ENCODE measurements at places on chromosomes 6 and 20.
A peak's percentile ranks its signal among the peaks of the same experiment; 100 is the strongest.

GRCh38 chr6:170505306-170505705 is 47.8 kb downstream of the PSMB1 start:
- H3K27ac ChIP-seq = no peak overlapping the region
- no peaks in the 10 kb centered on the region for H3K4me1 ChIP-seq
- H3K4me3 ChIP-seq = no peak overlapping the region
- no peak for DNase-seq

- peaks cover 36% of the 10 kb centered on the region for H3K4me1 ChIP-seq
- no peaks in the 10 kb centered on the region for H3K27me3 ChIP-seq
- DNase-seq = no peak
- H3K36me3 ChIP-seq = peaks cover 46% of the 10 kb centered on the region
- H3K27ac ChIP-seq = no peak overlapping the region
These were observed 7.5 kb upstream of the TNXB start for GRCh38 chr6:32116674-32117073.

GRCh38 chr20:2559279-2559626 is 22.9 kb downstream of the TMC2 start:
- H3K36me3 ChIP-seq = no peaks in the 10 kb centered on the region
- no peaks in the 10 kb centered on the region for H3K27me3 ChIP-seq
- no peak overlapping the region for H3K27ac ChIP-seq
- no peaks in the 10 kb centered on the region for H3K4me1 ChIP-seq

DNA sequence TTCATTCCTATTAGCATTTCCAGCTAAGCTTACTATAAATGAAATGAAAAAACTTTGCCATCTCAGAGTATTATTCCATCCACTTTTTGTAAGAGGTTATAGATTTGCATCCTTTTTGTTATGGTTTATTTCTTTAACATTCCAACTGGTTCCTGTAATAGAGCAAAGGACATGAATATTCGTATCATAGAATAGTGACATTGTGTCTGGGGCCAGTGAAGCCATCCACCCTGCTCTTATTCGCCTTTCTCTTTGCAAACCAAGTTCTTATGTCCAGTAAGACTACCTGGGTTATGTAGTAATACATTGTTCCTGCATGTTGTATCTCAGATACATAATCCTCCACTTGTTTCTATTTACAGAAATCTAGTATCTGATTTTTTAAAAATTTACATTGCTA is 43.1 kb downstream of the DCBLD1 start:
- no peaks in the 10 kb centered on the region for H3K4me1 ChIP-seq
- no peak overlapping the region for H3K27ac ChIP-seq
- no peaks in the 10 kb centered on the region for H3K36me3 ChIP-seq
- DNase-seq = no peak

- H3K36me3 ChIP-seq = no peaks in the 10 kb centered on the region
- H3K27ac ChIP-seq = no peak overlapping the region
- no peaks in the 10 kb centered on the region for H3K27me3 ChIP-seq
- no peak for DNase-seq
These were observed 45.4 kb downstream of the MYB start for GRCh38 chr6:135226537-135226936.

DNA sequence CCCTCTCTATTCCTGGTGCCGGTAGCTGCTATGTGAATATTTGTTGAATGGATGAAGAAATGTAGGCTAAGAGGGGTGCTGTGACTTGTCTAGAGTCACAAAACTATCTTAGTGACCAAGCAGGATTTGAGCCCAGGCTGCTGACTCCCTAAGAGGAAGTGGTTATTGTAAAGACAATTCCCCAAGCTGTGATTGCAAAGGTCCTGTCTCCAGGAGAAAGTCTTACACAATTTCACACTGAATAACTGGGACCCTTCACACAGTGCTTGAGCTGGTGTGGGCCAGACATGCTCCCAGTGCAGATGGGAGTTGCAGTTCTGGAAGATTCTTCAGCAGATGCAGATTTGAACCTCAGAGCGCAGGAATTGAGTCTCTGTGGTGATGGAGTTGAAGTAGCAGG is 38.1 kb downstream of the IYD start:
- H3K27me3 ChIP-seq = no peaks in the 10 kb centered on the region
- H3K27ac ChIP-seq = no peak overlapping the region
- H3K36me3 ChIP-seq = no peaks in the 10 kb centered on the region

GRCh38 chr6:112787371-112787770 is 440.2 kb downstream of the RFPL4B start:
- H3K4me3 ChIP-seq = no peak overlapping the region
- no peaks in the 10 kb centered on the region for H3K36me3 ChIP-seq
- H3K27me3 ChIP-seq = no peaks in the 10 kb centered on the region
- no peaks in the 10 kb centered on the region for H3K4me1 ChIP-seq
- no peak for DNase-seq
- no peak overlapping the region for H3K27ac ChIP-seq

DNA sequence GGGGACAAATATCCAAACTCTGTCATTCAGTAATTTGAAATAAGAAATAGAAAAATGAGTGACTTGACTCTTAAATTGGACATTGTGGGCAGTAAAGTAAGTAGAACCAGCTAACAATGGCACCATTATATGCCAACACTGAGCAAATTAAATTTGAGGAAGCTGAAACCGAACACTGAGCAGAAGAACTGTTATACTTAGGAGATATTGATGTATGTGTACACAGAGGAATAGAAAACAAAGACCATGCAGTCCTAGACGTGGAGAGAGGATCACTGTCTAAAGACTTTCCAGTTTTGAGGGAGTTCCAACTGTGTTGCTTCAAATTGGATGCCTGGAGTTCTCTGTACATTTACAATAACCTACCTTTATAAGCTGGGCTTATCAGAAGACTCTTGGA is 427.0 kb upstream of the EYS start:
- no peaks in the 10 kb centered on the region for H3K27me3 ChIP-seq
- no peaks in the 10 kb centered on the region for H3K36me3 ChIP-seq
- H3K27ac ChIP-seq = no peak overlapping the region
- H3K4me3 ChIP-seq = no peak overlapping the region
- DNase-seq = no peak

- no peaks in the 10 kb centered on the region for H3K36me3 ChIP-seq
- H3K27me3 ChIP-seq = no peaks in the 10 kb centered on the region
- H3K4me3 ChIP-seq = no peak overlapping the region
- peaks cover 63% of the 10 kb centered on the region for H3K4me1 ChIP-seq
These were observed 10.5 kb upstream of the DSTN start for GRCh38 chr20:17559338-17559737.

DNA sequence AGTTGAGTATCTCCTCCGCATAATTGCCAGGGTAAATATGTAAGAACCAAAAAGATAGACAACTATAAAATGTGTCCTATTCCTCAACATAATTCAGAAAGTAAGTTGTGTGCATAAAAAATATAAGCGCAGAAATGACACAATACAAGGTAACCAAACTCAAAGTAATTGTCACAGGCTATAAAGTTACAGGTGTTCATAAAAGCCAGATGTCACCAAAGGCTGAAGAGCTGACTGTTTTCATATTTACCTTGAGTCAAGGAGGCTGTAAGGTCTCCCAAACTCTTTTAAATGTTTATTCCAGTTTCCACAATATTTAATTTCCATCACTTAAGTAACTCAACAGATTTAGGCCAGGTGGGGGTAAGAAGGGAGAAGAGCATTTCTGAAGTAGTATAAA is 192.2 kb upstream of the MARCKS start:
- DNase-seq = no peak
- no peaks in the 10 kb centered on the region for H3K27me3 ChIP-seq
- H3K4me1 ChIP-seq = peaks cover 4% of the 10 kb centered on the region

DNA sequence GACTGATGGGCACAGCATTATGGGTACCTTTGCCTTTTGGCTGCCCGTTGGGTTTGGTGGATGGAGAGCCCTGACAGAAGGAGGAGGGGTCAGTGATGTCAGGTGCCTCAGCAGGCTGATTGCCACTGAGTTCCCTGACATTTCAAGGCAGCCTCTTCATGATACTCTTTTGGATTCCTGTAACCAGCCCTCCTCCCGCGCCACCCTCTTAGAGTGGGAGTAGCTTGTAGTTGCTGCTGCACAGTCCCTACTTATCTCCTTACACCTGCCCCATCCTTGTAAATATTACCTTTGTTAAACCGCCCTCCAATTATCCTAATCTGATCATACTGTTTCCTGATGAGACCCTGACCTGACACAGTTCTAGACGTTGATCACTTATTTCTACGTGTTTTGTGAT is 140.0 kb downstream of the CFAP61 start:
- H3K27ac ChIP-seq = no peak overlapping the region
- H3K4me1 ChIP-seq = no peaks in the 10 kb centered on the region
- H3K4me3 ChIP-seq = no peak overlapping the region
- no peaks in the 10 kb centered on the region for H3K36me3 ChIP-seq

DNA sequence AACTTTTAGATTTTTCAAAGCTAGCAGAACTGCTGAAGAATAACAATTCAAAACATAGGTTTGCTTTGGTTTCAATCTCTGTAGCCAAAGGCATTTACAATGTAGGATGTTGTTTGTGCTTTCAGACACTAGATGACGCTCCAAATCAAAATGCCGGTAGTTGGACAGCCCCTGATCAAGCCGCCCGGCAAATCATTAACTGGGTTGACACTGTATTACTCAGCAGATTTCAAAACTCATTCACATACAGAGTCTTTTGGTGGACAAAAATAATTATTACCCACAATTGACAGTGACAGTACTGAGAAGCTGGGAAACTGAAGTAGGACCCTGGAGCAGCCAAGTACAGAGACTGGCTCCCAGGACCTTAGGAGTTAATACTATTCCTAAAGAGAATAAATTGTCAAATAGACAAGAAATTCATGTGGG is 21.3 kb upstream of the HFE start:
- H3K4me1 ChIP-seq = peaks cover 9% of the 10 kb centered on the region
- no peak for DNase-seq
- no peak overlapping the region for H3K27ac ChIP-seq
- H3K27me3 ChIP-seq = no peaks in the 10 kb centered on the region

GRCh38 chr6:110799189-110799588 is 16.1 kb downstream of the CDK19 start:
- no peaks in the 10 kb centered on the region for H3K4me1 ChIP-seq
- H3K27me3 ChIP-seq = no peaks in the 10 kb centered on the region
- no peak overlapping the region for H3K27ac ChIP-seq
- no peak overlapping the region for H3K4me3 ChIP-seq
- no peak for DNase-seq

DNA sequence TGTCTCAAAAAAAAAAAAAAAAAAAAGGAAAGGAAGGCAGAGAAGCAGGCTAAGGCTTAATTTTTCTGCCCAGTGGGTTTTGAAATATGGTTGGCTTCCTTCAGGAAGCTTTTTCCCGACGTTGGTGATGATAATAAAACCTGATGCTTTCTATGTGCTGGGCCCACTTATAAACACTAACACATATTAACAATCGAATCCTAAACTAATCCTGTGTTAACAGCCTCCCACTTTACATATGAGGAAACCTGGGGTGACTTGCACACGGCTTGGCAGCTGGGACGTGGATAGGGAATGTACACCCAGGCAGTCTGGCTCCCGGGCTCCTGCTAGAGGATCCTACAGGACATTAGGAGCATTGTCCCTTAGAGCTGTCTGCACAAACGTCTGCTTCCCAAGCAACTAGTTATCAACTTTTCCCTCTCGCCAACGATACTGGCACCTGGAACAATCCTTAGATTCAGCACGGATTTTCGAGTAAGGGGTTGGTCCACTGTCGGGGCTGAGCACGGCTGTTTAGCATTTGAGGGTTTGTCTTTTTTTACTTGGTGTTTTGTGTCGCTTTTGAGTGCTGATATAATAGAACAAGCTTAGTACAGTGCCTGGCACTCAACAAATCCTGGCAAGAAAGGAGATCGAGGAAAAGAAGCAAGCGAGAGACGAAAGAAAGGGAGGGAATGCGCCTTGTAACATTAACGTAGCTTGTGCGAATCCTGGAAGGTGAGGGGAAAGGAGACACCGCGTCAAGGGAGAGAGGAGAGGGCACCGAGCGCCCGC is 622 bp upstream of the KIZ start:
- H3K27ac ChIP-seq = peak overlapping the region; percentile 86
- H3K4me1 ChIP-seq = no peaks in the 10 kb centered on the region
- peak; percentile 42 for DNase-seq
- no peaks in the 10 kb centered on the region for H3K27me3 ChIP-seq
- peak overlapping the region; percentile 89 for H3K4me3 ChIP-seq

DNA sequence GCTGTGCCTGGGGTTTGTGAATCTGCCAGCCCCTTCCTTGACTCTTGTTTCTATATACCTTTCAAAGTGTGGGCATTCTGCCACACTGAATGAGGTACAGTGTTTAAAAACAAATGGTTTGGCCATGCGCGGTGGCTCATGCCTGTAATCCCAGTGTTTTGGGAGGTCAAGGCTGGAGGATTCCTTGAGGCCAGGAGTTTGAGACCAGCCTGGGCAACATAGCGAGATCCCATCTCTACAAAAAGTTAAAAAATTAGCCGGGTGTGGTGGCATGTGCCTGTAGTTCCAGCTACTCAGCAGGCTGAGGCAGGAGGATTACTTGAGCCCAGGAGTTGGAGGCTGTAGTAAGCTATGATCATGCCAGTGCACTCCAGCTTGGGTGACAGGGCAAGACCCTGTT is 5.8 kb downstream of the FAM83D start:
- no peaks in the 10 kb centered on the region for H3K27me3 ChIP-seq
- no peaks in the 10 kb centered on the region for H3K4me1 ChIP-seq
- DNase-seq = no peak
- no peak overlapping the region for H3K27ac ChIP-seq
- no peaks in the 10 kb centered on the region for H3K36me3 ChIP-seq

DNA sequence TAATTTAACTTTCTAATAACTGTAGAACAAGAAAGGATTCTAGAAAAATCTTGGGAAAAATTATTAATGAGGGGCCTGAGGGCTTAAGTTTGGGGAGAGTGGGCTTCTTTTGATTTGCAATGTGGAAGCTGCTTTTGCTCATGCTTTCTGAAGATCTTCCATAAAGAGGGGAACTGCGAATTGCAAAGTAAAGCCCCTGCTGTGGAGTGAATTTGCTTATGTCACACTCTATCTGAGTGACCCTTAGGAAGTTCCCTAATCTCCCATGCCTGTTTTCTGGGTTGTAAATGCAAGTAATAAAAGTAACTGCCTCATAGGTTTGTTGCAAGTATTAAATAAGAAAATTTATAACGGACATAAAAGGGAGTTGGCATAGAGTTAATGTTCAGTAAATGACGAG is 301.2 kb downstream of the PLCB1 start:
- H3K27ac ChIP-seq = no peak overlapping the region
- H3K27me3 ChIP-seq = no peaks in the 10 kb centered on the region
- no peak for DNase-seq
- no peak overlapping the region for H3K4me3 ChIP-seq
- H3K4me1 ChIP-seq = no peaks in the 10 kb centered on the region

- H3K27me3 ChIP-seq = no peaks in the 10 kb centered on the region
- no peaks in the 10 kb centered on the region for H3K4me1 ChIP-seq
- H3K4me3 ChIP-seq = no peak overlapping the region
These were observed 30.7 kb upstream of the TMEM14A start for GRCh38 chr6:52640170-52640569.

Measured in tibial artery (tissue), 4 donors.